GM06990 (cell line): ENCODE measurements at places on chromosomes 3 and 15.

GRCh38 chr3:120705884-120706582, 24.0 kb upstream of the HGD start:
- DNase-seq = no peak

DNA sequence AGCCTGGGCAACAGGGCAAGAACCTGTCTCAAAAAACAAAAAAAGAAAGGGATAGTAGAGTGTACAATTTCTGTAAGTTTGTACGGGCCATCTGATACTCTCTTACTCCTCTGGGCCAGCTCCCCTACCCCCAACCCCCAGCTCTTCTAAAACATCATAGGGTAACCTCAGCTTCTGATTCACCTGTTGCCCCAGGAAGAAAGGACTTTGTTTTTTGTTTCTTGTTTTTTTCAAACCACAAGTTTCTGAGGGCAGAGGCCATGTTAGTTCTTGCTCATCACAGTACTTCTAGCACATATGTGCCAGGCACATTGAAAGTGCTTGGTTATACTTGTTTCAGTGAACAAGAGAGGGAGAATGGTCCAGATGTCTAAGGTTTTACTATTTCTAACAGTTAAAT, 20.2 kb downstream of the ATOSA start:
- no peak for DNase-seq

GRCh38 chr3:43858294-43858701, 167.6 kb downstream of the ABHD5 start:
- no peak for DNase-seq

DNA sequence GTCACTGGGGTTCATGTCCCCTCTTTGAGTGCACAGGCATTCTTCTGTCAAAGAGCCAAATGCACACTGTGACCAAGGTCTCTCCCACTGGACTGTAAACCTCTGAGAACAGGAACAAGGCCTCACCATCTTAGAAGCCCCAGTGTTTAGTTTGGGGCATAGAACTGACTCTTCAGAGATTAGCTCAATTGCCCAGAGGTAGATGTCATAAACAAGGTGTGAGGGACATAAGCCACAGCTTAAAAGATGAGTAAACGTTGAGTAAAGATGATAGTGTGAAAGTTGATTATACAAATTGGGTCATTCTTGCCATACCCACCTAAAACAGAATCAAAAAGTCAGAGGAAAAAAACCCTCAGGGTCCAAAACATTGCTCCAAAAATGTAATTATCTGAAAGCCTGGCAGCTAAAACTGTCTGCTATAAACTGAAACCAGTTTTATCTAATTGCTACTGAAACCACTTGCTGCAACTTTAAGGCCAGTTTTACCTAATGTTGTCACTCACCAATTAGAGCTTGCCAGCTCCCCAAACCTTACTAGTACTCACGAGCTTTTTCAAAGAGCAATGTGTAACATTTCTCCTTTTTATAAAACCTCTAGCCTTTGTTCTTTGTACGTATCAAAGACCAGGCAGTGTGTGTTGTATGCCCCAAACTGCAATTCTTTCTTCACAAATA, 415.2 kb downstream of the RAP2B start:
- no peak for DNase-seq

GRCh38 chr3:51398595-51399310, 7.7 kb downstream of the RBM15B start:
- no peak for DNase-seq

- no peak for DNase-seq
Observed at GRCh38 chr3:167711439-167711838, 23.3 kb downstream of the PDCD10 start.

DNA sequence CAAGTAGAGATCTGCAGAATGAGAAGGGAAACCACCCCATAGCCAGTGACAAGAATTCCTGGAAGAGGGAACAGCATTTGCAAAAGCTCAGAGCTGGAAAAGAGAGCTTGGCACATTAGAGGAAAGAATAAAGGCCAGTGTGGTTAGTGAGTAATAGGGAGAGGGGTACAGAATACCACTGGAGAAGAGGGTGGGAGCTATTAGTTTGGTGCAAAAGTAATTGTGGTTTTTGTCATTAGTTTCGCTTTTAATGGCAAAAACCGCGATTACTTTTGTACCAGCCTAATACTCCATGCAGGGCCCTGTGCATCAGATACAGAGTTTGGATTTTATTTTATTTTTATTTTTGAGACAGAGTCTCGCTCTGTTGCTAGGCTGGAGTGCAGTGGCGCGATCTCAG, 9.8 kb downstream of the SLC24A1 start:
- DNase-seq = peak; percentile 46

DNA sequence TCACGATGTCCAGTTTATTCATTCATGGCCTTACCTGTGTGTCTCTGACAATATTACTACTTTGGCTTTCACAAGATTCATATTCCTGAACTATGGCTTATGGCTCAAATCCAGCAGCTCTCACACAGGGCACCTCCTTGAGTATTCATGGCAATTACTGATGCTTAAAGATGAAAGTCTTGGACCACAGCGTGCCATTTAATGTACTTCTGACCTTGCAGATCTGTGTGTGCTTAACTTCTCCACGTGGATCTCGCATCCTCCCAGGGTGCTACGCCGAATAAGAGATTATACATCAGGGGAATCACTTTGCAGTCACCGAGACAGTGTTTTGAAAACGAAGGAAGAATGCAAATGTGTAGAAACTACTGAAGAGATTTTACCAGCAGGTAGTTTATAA, 147.5 kb downstream of the TNIK start:
- no peak for DNase-seq

DNA sequence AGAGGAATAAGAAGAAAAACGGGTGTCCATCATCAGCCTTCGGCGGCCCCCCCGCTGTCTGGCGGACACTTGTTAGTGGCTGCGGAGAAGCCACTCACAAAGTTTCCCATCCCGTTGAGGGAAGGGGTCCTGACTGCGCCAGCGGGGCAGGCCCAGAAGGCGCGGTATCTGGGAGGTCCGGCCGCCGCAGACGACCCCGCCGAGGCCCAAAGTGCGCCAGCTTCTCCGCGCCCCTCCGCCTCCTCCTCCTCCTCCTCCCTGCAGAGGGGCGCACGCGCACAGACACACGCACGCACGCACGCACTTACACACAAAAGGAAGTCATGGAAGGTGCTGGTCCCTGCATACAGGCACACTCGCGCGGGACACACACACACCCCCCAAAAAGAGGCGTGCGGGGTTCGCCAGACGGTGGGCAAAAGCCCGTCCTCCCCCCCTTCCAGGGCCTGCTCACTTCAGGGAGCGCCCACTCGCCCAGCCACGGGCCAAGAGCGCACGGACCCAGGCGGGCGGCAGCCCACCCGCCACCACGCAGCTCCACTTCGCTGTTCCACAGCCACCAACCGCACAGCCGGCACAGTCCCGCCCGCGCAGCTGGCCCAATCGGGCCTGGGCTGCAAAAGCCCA, 18.0 kb downstream of the ZNF148 start:
- DNase-seq = peak; percentile 76
